Left colon (tissue), 2 donors: ENCODE measurements at places on chromosomes 6 and 20. TPM values are rescaled to one million over a fixed set of nuclear protein-coding genes. Genes with fewer than 3 reads are reported as not detected.
A peak's percentile ranks its signal among the peaks of the same experiment; 100 is the strongest.

Gene ADGRB3
- total RNA-seq: 0.37 TPM

Gene PTCHD4
- 0.25 TPM for total RNA-seq

Gene TMEM244
- not detected for total RNA-seq

Gene MEP1A
- total RNA-seq: 412 TPM

Gene ULBP1
- not detected for total RNA-seq

Gene DPPA5
- not detected for total RNA-seq

Gene NFATC2
- 4.7 TPM for total RNA-seq

Gene KCNQ5
- not detected for total RNA-seq

Gene SPTLC3
- 9.7 TPM for total RNA-seq

Gene C20orf141
- total RNA-seq: not detected

GRCh38 chr20:37901654-37902503, 1.0 kb upstream of the VSTM2L start:
- DNase-seq: peak; percentile 39

DNA sequence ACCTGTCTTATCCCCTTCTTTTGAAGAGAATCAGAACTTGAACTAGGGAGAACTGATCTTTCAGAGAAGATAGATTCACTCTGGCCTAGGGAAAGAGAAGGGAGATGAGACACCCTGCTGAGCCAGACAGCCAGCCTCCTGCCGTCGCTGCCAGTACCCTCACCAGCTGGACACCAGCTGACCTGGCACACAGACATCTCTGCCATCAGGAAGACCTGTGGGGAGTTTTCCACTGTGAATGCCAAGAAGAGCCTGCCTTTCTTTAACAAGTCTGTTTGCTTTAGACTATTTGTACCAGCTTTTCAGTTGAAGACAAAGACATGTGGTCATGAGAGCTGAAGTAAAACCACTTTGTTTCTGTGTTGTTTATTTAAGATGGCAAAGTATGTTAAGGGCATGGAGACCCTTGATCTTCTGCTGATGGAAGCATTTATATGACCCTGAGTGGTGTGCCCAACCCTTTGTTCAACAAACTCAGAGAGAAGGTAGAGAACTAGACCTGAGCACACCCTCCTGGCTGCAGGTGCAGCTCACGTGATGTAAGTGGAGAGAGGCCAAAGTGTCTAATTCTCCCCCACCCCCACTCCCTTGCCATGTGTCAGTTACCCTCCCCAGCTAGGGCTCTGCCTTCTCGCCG, 82.3 kb upstream of the SLC24A3 start:
- DNase-seq: peak; percentile 67

DNA sequence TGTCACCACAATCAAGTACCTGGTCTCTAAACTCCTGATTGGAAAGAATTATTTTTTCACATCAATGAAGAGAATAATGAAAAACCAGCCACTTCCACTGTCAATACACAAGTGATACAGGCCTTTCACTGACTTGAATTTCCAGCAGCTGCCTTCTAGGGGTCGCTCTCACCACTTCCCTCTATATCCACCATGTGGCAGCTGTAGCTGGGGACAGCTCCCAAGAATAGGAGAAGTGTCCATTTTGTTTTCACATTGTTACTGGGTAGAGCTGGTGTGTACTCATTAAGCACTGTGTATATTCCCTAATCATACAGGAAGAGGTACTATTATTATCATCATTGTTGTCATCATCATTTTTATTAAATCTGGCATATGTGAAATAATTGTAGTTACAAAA, 438.4 kb upstream of the SPTLC3 start:
- DNase-seq: peak; percentile 37

DNA sequence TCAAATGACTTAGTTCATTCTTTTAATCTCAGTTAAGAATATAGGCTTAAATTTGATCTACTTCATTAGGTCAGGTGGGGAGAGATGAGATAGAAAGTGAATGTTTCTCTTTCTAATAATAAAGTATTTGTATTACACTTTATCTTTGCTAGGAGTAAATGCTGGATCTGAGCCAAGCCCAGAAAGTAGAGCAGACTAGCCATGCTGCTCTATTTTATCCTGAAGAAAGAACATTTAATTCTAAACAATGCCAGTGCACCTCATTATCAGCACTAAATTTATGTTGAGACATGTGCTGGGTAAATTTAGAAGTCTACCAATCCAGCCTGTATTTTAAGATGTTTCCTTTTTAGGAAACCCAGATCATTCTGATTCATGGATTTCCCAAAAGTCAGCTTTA, 43.5 kb downstream of the AKIRIN2 start:
- DNase-seq: no peak

- no peak for DNase-seq
Measured at GRCh38 chr6:85644279-85644762, 1.6 kb upstream of the SYNCRIP start.

GRCh38 chr6:132399376-132400074, 1.8 kb downstream of the MOXD1 start:
- DNase-seq: no peak

- peak; percentile 73 for DNase-seq
Measured at GRCh38 chr6:33585403-33586107, 5.5 kb upstream of the BAK1 start.

- no peak for DNase-seq
Measured at GRCh38 chr6:24887545-24888140, 48.1 kb downstream of the RIPOR2 start.

DNA sequence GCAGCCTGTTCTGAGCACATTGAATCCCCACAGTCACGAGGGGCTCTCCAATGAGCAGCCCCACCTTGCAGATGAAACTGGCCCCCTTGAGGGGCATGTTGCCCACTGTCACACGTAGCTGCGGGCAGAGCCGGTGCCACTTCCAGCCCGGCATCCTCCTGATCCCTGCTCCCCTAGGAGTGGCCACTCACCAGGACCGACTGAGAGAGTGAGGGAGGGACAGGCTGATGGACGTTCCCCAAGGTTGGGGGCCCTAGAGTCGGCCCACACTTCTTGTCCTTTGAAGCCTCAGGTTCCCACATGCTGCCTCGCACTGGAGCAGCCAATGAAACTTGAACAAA, 10.5 kb downstream of the ENTPD6 start:
- DNase-seq: no peak

DNA sequence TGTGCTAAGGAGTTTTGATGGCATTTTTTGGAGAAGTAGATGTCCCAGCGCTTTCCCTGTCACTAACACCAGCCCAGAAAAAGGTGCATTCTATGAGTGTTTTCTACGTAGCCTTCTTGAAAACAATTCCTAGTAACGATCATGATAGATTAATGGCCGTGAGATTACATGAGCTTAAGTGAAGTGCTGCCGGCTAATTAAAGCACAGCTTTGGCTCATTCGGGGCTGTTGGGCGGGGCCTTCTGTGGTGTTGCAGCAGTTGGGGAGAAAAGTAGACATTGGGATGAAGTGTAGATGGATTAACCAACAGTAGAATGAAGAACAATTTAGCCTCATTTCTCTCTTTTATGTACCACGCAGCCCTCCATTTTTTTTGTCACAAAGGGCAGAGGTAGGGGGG, 20.8 kb upstream of the TRAF3IP2 start:
- DNase-seq: no peak

DNA sequence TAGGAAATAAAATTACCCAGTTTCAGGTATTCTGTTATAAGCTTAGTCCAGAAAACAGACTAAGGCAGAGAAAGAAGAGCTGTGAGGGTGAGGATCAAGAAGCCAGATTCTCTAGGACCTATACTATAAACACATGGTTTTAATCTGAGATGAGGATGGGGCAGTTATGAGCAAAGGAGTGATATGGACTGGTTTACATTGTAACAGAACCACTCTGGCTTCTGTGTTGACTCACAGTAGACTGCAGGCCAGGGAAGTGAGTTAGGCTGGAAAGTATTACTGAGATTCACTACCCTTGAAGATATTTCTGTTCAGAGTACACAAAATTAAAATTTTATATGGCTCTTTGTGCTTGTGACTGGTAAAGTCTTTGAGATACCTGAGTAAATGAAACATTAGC, 3.2 kb upstream of the RWDD1 start:
- no peak for DNase-seq

DNA sequence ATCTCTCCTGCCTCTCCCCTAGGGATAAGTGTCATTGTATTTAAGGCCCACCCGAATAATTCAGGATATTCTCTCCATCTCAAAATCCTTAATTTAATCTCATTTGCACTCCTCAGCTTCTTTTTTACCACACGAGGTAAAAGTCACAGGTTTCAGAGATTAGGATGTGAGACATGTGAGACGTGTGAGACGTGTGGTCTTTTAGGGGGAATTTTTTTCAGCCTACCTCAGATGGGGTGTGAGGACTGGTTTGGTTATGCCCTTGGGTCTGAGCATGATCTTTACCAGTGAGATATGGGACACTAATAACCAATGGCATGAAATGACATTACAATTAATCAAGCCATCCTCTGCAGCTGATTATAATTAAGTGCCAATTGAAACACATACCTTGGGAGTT, 324.2 kb downstream of the BMP2 start:
- no peak for DNase-seq

GRCh38 chr6:112332274-112332673, 14.9 kb upstream of the RFPL4B start:
- no peak for DNase-seq

DNA sequence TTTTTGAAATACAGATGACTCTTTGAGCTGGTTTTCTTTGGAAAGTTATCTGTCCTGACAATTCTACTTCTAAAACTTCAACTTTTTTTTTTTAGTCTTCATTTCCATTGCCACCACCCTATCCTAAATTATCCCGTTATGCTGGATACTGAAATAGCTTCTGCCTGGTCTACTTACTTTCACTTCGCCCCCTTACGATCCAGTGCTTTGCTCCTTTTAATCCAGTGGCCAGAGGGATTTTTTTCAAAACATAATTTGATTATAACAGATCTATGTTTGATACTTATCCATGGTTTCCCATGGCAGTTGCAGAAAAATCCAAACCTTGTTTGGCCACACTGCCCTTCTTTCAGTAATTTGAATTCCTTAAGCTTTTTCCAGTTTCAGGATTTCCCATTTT, 27.4 kb downstream of the ASXL1 start:
- DNase-seq: no peak
